Omental fat pad (tissue), 4 donors: ENCODE measurements at places on chromosomes 4 and X.

DNA sequence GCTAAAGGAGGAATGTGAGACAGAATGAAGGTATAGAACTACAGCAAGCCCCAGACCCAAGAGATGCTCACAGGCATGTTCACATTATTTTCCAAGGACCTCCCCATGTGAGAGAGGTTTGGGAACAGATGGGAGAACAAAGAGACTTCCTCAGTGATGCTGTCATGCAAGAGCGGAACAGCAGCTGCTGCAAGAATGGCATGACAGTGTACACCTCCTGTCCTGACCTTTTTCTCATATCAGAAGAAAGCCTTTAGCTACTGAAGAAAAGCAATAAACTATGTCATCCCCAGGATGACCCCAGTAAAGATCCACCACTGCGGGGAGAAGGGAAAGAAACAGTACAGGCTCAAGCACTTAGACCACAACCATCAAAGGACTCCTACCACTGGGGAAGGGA, 7.2 kb downstream of the PRDM5 start:
- DNase-seq = no peak

DNA sequence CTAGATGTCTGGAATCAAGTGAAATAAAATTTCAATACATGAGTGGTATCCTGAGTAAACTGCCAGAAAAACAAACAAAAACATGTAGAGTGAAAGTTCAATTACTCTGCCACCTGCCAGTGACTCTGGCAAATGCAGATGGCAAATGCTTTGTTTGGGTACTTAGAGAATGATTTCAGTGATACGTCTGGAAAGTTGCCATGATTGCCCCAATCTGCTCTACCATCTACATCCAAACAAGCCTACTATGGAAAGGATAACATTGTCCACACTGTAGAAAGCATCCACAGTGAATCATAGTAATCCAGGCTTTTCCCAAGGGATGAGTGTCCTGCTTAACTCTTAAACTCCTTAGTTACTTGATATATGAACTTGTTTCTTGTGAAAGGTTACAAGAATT, 3.4 kb downstream of the SPATA4 start:
- no peak for DNase-seq

DNA sequence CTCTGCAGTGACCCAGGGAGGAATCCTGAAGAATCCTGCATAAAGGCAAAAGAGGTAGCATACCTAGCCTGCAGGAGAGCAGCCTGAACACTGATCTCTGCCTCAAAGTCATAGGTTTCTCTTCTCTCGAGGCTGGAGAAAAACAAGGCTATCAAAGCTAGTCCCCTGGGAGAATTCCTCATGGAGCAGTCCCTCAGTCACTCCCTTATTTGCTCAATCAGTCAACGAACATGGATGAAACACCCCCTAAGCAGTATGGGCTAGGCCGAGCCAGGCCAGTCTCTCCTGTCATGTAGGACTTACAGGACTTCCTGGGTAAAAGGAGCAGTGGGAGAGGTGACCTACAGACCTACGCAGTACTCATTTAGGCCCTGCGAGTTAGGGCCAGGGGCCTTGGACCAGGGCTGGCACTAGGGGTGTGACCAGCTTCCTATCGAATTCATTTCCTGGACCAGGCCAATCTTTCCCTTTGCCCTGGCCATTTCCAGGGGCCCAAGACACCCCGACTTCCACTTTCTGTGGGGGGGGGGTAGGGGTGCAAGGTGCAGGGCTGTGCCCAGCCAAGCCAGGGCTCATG, 164.1 kb downstream of the EFNB1 start:
- no peak for DNase-seq

DNA sequence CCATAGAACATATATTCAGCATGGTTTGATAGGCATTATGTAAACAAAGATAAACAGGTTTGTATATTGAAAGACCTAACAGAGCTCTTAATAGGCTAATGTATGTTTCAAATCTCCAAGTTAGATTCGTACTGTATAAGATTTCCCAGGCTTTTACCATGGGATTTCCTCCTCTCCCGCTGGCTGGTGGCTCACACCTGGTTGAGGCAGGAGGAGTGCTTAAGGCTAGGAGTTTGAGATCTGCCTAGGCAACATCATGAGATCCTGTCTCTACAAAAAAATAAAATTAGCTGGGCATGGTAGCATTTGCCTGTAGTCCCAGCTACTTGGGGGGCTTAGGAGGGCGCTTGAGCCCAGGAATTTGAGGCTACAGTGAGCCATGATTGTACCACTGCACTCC, 5.4 kb downstream of the CPE start:
- DNase-seq = no peak

DNA sequence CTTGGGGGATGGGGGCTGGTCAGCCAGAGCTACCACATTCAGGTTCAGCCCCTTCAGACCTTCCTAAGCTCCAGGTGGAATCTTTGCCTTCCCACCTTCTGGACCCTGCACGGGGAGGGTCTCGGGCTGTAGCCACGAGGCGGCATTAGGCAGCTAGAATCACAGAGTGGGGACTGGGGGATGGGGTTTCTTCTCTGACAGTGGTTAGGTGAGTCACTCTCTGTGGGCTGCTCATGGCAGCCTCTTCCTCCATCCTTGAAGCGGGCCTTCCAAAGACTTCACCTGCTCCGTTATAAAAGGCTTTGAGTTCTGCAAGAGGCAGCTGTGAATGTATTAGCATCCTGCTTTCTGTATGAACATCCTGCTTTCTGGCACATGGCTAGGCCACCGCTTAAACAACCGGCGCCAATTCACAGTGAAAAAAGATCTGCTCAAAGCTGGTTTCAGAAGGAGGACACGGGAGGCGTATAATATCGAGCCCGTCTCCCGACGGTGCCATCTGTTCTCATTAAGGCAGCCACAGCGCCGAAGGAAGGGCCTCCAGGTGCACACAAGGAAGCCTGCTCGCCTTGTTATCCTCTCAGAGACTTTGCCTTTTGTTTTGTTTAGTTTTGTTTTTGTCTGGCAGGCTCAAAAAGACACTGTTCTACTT, 74.3 kb upstream of the IGFBP7 start:
- no peak for DNase-seq

DNA sequence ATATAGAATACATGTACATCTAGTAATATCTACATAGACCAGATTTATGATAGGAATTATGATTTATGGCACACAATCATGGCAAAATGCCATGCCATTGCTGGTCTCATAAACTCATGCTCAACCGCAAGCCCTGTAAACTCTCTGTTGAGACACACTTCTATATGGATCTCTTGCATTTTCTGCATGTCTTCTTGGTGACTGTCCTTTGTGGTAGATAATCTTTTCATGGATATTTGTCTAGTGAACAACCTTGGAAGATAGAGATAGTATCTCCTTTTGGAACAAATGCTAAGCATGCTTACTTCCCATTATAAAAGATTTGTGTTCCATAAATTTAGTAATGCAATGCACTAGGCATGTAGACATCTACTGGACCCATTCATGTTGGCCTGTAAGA, 328.0 kb downstream of the NAF1 start:
- DNase-seq = no peak

GRCh38 chrX:38935561-38935960, 134.3 kb downstream of the MID1IP1 start:
- DNase-seq = no peak

GRCh38 chr4:152486429-152487389, 49.2 kb downstream of the FBXW7 start:
- no peak for DNase-seq

DNA sequence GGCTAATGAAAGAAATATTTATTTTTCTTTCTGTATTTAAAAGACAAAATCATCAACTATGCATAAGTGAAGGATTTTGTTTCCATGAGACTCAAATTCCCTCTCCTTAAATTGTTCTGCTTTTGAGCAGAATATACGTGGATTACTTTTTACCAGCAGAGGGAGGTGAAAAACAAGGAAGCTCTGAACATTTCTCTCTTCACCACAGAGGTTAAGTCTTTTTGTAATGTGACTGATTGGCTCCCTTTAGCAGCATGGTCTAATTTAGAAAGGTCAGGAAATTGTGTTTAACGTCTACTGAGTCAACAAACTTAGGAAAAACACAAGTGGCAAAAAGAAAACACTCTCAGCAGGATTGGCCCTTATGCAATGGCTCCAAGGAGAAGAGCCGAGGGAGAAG, 55.1 kb upstream of the F9 start:
- no peak for DNase-seq

DNA sequence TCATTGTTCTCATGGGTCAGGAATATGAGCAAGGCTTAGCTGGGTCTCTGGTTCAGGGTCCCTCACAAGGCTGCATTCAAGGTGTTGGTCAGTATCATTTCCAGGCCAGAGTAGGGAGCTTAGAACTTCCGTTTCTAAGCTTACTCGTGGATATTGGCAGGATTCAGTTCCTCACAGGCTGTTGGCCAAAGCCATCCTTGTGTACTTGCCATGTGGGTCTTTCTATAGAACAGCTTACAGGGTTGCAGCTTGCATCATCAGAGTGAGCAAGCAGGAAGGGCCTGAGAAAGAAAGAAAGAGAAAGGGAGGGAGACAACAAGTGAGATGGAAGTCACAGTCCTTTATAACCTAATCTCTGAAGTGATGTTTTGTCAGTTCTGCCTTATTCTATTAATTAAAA, 5.1 kb upstream of the LIMCH1 start:
- no peak for DNase-seq

- no peak for DNase-seq
Observed at GRCh38 chrX:151754047-151754429, 19.5 kb downstream of the CNGA2 start.

GRCh38 chr4:15244354-15244753, 183.5 kb upstream of the C1QTNF7 start:
- DNase-seq = no peak

DNA sequence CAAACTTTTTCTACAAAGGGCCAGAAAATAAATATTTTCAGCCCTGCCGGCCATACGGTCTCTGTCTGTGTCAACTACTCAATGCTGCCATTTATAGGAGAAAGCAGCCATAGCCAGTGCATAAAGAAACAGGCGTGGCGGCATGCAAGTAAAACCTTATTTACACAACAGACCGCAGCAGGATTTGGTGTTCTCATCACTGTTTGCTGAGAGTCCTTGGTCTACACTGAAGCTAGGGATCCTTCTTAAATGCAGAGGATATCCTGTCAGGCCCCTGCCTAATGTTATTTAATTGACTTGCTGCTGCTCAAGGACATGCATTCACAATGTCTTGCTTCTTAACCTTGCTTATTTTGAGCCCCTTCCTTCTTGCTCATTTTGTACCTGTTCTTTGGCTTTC, 54.7 kb downstream of the CPE start:
- no peak for DNase-seq

DNA sequence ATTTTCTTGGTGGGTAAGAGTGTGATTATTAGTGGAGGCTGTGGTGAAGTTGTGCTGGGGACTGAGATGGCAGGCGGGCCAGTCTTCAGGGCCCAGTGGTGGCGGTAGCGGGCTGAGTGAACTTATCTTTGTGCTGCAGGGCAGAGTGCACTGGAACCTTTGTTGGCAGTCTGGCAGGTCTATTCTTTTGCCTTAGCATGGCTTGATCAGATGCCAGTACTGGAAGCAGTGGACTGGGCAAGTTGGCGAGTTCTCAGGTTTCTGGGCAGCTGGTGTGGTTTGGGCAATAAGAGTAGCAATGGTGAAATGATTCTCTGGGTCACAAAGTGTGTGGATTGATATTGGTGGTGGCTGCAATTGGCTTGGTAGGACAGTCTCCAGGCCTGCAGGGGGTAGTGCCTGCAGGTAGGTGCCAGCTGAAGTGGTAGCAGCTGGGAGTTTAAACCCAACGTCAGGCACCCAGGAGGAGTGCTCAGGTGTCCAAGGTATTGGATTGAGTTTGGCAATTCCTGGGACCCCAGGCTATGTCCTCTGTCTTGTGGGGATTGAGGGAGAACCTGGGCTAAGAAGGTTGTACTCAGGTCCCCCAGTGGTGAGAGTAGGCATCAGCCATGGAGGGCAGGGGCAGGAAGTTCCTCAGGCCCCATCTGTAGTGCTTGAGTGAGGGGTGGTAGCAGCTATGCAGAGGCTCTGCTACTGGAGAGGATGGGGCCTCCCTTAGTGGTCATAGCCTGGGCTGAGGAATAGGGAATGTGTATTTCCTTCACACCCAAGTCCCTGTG, 34.9 kb upstream of the SLC25A14 start:
- DNase-seq = no peak

DNA sequence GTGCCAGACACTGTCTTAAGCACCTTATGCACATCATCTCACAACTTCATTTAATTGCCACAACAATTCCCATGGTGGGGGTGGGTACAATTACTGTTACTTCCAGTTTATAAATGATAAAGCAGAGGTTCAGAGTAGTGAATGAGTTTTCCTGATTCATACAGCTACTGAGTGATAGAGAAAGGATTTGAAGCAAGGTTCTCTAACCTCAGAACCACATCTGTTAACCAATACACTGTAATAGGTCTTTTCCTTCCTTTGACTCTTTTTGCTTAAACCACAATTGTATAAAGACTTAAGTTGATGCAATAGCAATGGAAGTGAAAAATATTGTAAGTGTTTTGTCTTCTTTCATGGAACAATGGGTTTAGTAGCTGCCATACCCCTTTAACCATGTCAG, 43.5 kb upstream of the PAK3 start:
- no peak for DNase-seq

DNA sequence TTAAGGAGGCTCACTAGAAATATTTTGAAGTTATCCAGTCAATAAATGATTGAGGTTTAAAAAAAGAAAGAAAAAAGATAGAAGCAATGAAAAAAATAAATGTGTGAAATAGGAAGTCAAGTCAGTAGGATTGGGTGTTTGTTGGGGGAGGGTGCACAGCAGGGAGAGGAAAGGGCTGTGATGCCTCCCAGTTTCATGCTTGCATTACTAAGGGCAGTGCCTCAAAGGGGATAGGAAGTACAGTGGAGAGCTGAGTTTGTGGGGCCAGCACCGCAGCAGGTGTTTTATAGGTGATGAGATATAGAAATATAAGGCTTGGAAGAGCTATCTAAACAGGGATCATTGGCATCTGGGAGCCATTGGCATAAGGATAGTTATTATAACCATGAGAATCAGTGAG, 919.2 kb downstream of the STIM2 start:
- DNase-seq = no peak

DNA sequence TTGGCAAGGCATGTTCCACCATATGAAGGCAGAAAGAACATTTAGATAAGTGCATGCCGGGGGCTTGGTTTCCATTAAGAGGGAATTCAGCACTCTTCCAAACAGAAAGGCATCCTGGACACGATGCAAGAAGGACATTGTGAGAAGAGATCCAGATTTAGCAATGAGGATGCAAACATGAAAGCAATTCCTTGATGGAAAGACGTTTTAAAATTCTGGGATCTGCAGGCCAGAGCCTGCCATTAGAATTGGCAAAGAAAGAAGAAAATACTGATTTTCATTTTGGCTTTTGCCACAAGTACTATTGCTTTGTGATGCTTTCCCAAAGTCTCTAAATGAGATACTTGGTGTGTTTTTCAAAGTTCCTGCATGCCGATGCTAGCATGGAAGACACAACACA, 367.6 kb downstream of the PPP3CA start:
- no peak for DNase-seq

- DNase-seq = no peak
Observed at GRCh38 chrX:41224605-41225004, 109.4 kb upstream of the DDX3X start.

- no peak for DNase-seq
Observed at GRCh38 chr4:69092190-69092589, 4.1 kb upstream of the UGT2B7 start.

DNA sequence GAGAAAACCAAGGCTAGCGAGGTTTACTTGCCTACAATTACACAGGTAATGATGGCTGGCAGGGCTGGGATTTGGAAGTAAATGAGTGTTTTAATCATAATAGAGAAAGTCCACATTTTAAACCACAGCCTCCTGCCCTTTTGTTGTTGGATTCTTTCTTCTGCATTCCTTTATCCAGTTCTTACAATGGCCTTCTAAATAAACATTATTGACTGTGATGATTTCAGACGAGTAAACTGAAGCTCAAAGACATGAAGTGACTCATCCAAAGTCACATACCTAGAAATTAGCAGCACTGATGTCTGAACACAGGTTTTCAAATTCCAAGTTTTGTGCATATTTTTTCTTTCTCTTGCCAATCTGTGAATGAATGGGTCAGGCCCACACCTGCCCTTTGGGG, 51.2 kb upstream of the C1QTNF7 start:
- no peak for DNase-seq
